ENCODE measurements at places on chromosomes 7 and 10.

DNA sequence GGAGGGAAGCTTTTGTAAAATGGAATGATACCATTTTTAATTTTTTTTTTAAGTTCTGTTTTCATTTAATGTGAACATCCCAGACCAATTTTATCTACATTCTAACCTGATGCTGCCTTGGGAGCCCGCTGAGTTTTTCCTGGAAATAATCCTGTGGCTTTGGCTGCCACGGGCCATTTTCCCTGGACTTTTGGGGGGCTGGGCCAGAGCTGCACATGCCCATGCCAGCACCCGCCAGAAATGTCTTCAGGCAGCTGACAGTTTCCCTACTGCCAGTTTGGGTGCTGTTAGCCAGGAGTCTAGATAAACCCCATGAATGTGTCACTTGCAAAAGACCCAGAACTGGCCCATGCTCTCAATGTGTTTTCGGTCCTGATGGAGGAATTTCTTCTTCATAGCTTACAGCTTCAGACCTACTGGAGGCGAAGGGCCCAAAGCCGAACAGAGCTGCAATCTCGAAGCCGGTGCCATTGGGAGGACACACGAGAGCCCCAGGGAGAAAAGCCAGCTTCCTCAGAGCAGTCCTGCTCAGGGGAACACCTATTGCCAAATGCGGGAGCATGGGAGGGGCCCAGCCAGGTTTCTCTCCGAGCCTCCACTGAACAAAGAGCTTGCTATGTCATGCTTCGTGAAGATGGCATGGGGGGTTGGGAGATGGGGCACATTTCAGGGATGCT is 444.2 kb upstream of the MKI67 start:
- no peak for DNase-seq

- no peak for DNase-seq
Observed at GRCh38 chr10:96319754-96320474, 15.7 kb downstream of the DNTT start.

DNA sequence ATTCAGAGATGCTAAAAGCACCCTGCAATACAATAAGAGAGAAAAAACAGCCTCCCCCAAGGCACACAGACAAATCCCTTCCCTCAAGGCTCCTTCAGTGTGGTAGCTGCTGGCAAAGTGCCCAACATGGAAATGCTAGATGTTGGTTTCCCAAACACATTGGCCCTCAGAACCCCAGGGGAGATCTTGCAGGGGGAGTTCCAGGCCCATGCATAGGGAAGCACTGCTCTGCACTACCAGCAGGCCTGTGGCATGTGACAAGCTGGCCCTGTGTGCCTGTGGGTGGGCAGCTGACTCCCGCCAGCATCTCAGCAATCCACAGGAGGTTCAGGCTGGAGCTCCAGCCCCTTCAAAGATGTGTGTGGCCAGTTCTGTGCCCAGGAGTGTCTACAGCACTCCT is 16.8 kb upstream of the CSGALNACT2 start:
- no peak for DNase-seq

DNA sequence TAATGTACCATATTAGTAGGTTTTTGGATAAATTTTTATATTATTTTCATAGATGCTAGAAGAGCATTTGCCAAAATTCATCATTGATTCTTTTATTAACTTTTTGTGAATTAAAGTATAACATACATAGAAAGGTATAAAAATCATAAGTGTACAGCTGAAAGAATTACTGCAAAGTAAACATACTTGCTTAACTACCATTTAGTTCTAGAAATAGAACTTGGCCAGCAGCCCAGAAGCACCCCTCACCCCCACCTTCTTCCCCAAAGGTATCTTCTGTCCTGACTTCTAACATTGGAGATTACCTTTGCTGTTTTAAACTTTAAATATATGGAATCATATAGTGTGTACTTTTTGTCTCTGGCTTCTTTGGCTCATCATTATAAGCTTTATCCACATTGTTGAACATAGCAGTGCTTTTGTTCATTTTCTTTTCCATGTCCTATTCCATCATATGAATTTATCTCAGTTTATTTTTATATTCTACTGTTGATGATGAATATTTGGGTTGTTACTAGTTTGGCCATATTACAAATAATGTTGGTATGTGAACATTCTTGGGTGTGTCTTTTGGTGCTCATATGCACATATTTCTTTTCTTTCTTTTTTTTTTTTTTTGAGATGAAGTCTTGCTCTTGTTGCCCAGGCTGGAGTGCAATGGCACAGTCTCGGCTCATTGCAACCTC is 142.8 kb downstream of the ADK start:
- peak; percentile 57 for DNase-seq

DNA sequence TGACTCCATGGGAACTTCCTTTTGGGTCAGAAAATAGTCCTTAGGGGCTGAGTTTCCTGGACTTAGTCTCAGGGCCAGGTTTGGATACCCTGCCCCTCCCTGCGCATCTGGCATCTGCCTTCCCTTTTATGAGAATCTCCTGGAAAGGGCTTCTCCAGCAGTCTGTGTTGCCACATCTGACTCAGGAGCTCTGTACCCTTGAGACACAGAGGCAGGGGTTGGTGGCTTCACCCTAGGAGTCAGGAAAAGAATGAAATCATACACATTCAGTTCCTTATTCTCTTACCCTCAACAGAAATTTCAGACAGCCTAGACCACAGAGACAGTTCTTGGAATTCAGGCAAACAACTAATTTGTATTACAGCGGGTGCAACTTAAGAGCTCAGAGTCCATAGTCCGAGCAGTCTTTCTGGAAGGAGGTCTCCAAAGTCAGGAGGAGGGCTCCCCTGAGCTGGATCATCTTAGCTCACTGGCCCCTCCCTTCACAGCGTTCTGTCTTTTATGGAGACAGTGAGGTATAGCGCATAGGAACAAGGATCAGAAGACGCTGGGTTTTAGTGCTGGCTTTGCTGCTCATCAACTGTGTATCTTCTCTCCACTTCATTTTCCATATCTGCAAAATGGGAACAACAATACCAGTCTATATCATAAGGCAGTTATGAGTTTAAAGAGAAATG is 3.0 kb upstream of the PLAU start:
- no peak for DNase-seq

DNA sequence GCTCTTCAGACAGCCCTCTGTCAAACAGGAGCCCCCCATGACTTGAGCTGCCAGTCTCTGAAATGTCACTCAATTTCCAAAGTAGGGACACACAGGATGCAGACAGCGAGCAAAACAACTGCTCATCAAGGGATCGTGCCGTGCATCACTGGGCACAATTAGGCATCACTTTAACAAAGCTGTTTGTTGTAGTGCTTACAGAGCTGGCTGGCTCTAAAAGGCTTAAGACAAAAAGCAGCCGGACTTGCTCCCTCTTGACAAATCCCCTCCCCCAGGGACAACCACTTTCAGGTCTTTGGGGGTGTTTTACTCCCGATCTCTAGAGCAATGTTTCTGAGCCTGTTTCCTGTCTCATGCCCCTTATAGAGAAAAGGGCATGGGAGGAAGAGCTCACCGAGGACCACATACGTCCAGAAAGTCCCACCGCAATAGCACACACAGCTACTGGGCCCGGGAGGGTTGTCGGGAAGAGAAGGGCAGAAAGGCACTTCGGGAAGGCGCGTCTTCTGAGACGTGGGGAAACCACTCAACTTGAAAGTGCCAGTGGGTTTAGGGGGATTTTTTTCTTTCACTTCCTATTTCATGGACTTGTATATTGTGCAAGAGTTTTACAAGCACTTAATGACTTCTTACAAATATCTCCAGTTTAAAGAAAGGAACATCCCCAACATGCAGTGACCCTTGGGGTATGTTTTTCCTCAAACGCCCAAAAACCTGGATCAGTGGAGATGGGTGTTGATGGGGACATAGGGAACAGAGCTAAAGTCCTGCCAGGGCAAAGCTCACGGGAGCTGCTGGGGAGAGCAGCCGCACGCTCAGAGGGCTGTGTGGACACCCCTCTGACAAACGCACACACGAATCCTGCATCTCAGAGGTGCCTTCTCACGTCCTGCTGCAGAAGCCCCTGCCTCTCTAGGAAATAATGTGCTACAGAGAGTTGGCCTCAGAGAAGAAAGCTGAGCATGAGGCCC is 27.1 kb downstream of the LRRC20 start:
- no peak for DNase-seq

DNA sequence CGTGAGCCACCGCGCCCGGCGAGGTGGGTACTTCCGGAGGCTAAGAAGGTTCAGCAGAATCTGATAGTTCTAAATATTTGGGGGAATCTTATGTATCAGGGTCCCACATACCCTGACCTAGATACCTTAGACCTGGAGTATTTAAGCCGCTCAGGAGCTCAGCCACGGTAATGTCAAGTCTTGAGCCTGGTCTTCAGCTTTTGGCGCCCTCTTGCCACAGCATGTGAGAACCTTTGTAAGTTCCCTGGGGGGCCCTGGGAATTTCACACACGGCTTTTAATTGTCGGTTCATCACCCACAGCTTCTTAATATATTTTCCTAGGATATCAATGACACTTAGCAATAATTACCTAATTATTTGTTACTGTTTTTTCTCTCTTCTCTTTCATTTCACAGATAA is 324.3 kb upstream of the GALNT17 start:
- DNase-seq = no peak

- peak; percentile 49 for DNase-seq
Observed at GRCh38 chr7:147400221-147400689, 1190.3 kb upstream of the C7orf33 start.

GRCh38 chr10:5940807-5941218 is 36.5 kb downstream of the IL15RA start:
- DNase-seq = no peak

GRCh38 chr10:69800109-69800508 is 1.6 kb upstream of the COL13A1 start:
- peak; percentile 29 for DNase-seq

- DNase-seq = no peak
Observed at GRCh38 chr7:149296368-149296767, 34.4 kb downstream of the ZNF783 start.

GRCh38 chr10:99369551-99369950 is 40.4 kb downstream of the CNNM1 start:
- DNase-seq = no peak

GRCh38 chr7:142139597-142140400 is 28.3 kb downstream of the MGAM2 start:
- DNase-seq = no peak

DNA sequence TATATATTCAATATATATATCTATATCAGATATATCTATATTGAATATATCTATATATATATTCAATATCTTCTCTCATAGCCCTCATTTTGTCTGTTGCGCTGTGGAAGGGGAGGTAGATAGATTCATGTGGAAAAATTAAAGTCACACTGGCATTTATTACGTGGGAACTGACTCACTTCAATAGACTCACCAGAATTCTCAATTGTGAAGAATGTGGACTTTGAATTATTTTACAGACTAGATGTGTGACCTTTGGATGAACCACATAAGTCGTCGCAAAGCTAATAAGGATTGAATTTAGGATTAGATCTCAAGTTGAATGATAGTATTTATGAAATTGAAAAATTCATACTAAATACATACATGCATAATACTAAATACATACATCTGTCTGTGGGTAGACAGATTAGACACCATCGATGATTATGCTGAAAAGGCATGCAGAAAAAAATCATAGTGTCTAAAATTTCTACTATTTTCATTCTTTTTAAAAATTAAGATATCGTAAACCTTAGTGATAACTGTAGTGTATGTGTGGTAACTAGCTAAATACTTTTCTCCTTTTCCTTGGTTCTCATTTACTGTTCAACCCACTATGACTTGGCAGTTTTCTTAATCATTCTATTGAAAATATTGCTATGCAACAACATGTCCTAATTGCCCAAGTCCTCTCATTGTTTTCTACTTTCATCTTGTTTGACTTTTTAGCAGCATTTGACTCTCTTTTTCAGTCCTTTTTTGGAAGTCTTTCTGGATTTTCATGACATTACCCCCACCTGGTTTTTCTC is 61.8 kb upstream of the A1CF start:
- no peak for DNase-seq

DNA sequence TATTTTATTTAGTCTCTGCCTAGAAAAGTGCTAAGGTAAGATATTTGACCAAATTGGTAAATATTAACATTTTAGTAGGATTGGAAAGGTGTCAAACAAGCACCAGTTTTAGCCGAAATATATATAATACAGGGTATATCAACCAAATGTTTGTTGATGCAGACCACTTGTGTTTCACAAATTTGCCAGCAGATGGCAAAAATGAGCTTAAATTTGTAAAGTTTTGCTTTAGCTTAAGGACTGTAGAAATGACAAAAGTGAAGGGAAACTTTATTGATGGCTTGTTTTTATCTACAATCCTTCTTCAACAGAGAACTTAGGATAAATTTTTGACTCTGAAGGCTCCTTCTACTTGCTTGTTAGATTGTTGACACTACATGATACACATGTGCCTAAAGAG is 4.8 kb upstream of the POLR1F start:
- DNase-seq = no peak

DNA sequence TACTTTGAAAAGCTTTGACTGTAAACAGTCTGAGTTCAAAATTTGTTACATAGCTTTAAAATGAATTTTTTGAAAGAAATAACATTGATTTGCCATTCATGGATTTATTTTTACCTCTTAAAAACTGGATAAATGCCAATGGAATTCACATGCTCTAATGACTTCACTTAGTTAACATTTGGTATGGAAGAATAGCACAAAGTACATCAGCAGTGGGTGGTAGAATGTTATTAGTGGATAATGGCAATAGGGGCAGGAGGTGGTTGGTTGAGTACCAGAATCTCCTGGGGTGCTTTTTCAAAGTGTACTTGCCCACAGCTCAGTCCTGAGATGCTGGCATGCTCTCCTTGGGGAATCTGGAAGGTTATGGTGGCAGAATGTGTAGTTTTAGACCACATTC is 4.7 kb downstream of the PPP1R9A start:
- DNase-seq = no peak

- DNase-seq = no peak
Observed at GRCh38 chr7:2321020-2321419, 6.8 kb upstream of the SNX8 start.

GRCh38 chr10:46019177-46019528 is 11.3 kb downstream of the NCOA4 start:
- DNase-seq = no peak

GRCh38 chr7:22730921-22731654 is 4.1 kb downstream of the IL6 start:
- DNase-seq = no peak

DNA sequence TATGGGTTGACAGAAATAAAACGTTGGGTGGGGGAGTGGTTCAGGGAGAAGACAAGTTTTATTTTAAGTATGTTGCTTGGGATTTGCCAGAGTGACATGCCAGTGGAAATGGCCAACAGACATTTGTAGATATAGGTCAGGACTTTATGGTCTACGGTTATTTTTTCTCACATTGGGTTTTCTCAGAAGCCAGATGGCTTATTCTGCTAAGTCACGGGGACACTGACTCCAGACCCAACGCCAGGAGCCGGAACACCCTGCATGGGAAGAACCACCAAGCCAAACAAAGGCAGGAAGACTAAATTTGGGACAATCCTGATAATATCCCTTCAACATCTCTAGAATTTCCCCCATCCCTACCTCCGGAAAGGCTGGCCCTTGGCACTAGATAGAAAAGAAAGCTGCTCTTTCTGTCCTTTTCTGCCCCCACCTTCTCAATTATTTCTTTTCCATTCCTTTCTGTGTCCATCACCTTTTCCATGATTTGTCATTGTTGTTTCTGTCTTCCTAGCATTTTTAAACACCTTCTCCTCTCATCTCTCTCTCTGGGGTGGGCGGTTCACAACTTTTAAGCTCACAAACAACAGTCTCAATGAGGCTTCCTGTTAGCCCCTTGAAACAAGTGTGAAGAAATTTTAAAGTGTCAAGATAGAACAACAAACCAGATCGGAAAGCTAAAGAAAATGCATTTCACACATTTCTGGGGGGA is 44.7 kb downstream of the TBXAS1 start:
- DNase-seq = no peak

GRCh38 chr10:114420811-114421485 is 16.6 kb upstream of the AFAP1L2 start:
- no peak for DNase-seq

GRCh38 chr10:6689036-6689435 is 109.0 kb upstream of the PRKCQ start:
- DNase-seq = no peak
